ENCODE measurements at places on chromosomes 7 and 10. TPM values are rescaled to one million over a fixed set of nuclear protein-coding genes. Genes with fewer than 3 reads are reported as not detected.

Gene COL17A1
- 1.9 TPM for total RNA-seq

Gene GNAI1
- total RNA-seq: 22.9 TPM

Gene OR2A1
- total RNA-seq: not detected

Gene LEP
- not detected for total RNA-seq

Gene CRYGN
- not detected for total RNA-seq

Gene DBF4
- 29.2 TPM for total RNA-seq

Gene LBX1
- total RNA-seq: not detected

Gene MPP7
- total RNA-seq: not detected

Gene TBC1D12
- 6.3 TPM for total RNA-seq

Gene FGFBP3
- 2.4 TPM for total RNA-seq

Gene PTPRN2
- 0.77 TPM for total RNA-seq

Gene CCDC172
- not detected for total RNA-seq

Gene OGDHL
- 0.16 TPM for total RNA-seq

Gene KLF14
- total RNA-seq: not detected

Gene COL13A1
- 0.40 TPM for total RNA-seq

Gene ICA1
- total RNA-seq: 1.0 TPM

Gene FASTK
- total RNA-seq: 77.9 TPM

Gene GHRHR
- total RNA-seq: not detected

Gene EPHB6
- total RNA-seq: 0.17 TPM

Gene ADAP1
- total RNA-seq: 2.3 TPM

Gene ATP6V0E2
- total RNA-seq: 61.1 TPM

Gene PODXL
- 44.6 TPM for total RNA-seq

Gene SLIT1
- 0.06 TPM for total RNA-seq

Gene ACTL6B
- not detected for total RNA-seq

Gene SUPV3L1
- 30.8 TPM for total RNA-seq

Gene SH2D4B
- not detected for total RNA-seq

Gene UCN3
- not detected for total RNA-seq

Gene TCF7L2
- 16.4 TPM for total RNA-seq

Gene CYP3A5
- 1.9 TPM for total RNA-seq

Gene CFAP69
- total RNA-seq: 2.2 TPM

Gene POLR2J2
- 0.89 TPM for total RNA-seq

Gene DCLRE1A
- total RNA-seq: 11.2 TPM

Gene GRK5
- total RNA-seq: 9.6 TPM

Gene CALN1
- not detected for total RNA-seq

Gene CLIP2
- 15.2 TPM for total RNA-seq

Gene PKD1L1
- 0.02 TPM for total RNA-seq

Gene CUBN
- 0.01 TPM for total RNA-seq

Gene IFIT1B
- not detected for total RNA-seq

Gene SPDYE11
- not detected for total RNA-seq

Gene ANKRD22
- 0.30 TPM for total RNA-seq

Gene PIP
- 0.71 TPM for total RNA-seq

Gene DLX5
- not detected for total RNA-seq

Gene NAT16
- 0.29 TPM for total RNA-seq

Gene NKX1-2
- total RNA-seq: 0.07 TPM

Gene IMMP2L
- total RNA-seq: 16.2 TPM

Gene CFAP70
- total RNA-seq: 0.12 TPM

Gene TMED4
- total RNA-seq: 52.8 TPM

Gene TCAF2
- 0.75 TPM for total RNA-seq

Gene TDRD1
- total RNA-seq: not detected

Gene MYO3A
- total RNA-seq: not detected

Gene MMD2
- total RNA-seq: not detected
